ENCODE measurements at places on chromosomes 7 and 10.

GRCh38 chr7:148905093-148905666 lies 21.1 kb upstream of the EZH2 start:
- no peak for DNase-seq

- DNase-seq = no peak
Measured at GRCh38 chr7:98687111-98687751, 70.1 kb downstream of the NPTX2 start.

DNA sequence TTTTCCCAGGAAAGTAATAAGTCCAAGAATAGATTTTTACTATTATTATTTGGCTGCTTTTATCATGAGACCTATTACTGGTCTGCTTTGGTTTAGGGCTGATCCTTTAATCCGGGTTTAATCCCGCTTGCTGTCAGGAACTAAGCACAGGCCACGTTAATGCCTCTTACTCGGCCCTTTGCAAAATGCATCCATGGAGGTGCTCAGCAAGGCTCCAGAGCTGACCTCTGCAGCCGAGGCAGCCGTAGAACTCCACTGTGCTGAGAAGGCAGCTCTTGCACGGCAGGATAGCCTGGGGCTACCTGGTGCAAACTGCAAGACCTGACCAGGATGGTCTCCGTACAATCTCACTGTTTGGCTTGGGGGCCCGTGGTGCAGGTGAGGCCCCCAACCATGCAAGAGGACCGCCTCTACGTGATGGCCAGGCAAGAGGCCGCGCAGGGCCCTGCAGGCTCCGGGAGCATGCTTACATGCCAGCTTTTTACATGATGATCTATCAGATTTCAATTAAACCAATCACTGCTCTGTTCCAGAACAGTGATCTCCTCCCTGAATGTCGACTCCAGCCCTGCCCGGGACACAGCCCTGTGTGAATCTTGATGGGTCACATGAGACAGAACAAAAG lies 10.4 kb upstream of the CALML3 start:
- DNase-seq = no peak

- DNase-seq = no peak
Measured at GRCh38 chr10:86654411-86655172, at the start of gene OPN4. Gene OPN4, plus strand, starts transcription at chr10:86654547. Its CDS starts 237 bp downstream, at chr10:86654784.

DNA sequence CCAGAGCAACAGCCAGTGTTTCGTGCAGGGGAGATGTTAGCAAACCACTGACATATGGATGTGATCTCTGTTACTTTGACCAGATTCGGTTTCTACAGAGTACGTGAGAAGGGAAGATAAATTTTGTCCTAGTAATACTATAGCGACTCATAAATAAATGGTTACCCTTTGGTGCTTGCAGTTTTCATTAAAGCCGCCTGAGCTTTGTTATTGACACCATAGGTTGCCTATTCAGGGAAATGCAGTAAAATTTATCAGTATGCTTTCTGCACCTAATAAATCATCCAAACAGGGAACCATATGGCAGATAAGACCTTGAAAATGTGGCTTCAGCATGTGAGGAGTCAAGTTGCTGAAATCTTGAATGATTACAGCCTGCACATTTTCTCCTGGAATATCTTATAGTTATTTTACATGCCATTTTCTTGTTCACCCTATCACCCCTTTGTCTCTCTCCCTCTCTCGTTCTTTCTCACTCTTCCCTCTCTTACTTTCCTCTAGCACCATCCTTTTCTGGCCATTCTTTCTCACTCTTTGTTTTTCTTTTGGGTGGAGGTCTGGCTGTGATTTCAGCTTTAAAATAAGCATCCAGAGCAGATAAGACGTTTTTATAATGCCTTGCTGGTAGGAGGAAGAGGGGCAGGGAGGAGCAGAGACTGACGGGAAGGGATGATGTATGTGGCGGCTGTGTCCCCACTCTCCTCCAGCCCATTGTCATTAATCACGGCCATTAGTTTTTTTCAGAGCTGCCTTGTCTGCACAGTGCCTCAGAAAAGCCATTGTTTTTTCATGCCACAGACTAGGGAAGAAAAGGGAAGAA lies 182.5 kb downstream of the LRMDA start:
- no peak for DNase-seq

- no peak for DNase-seq
Measured at GRCh38 chr7:54811846-54812254, 52.8 kb upstream of the SEC61G start.

GRCh38 chr10:86068231-86069054 lies 298.2 kb downstream of the GRID1 start:
- DNase-seq = no peak

DNA sequence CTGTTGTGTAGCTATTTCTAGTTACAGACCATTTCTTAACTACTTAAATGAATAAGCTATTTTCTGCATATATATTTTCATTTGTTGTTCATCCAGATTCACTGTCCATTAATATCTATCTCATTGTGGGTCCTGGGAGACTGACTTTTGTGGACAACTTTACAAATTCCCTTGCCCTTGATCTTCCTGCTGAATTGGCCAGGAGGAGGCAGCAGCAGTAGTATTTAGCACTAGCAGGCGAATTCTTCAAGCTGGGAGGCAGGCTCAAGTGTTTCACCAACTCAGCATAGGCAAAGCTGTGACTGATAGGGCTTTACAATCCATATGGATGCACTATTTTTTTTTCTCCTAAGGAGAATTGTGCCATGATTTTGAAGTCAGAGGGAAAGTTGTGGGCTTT lies 461.0 kb upstream of the NRG3 start:
- DNase-seq = no peak

GRCh38 chr7:74464931-74465886 lies 11.5 kb downstream of the GTF2IRD1 start:
- no peak for DNase-seq

DNA sequence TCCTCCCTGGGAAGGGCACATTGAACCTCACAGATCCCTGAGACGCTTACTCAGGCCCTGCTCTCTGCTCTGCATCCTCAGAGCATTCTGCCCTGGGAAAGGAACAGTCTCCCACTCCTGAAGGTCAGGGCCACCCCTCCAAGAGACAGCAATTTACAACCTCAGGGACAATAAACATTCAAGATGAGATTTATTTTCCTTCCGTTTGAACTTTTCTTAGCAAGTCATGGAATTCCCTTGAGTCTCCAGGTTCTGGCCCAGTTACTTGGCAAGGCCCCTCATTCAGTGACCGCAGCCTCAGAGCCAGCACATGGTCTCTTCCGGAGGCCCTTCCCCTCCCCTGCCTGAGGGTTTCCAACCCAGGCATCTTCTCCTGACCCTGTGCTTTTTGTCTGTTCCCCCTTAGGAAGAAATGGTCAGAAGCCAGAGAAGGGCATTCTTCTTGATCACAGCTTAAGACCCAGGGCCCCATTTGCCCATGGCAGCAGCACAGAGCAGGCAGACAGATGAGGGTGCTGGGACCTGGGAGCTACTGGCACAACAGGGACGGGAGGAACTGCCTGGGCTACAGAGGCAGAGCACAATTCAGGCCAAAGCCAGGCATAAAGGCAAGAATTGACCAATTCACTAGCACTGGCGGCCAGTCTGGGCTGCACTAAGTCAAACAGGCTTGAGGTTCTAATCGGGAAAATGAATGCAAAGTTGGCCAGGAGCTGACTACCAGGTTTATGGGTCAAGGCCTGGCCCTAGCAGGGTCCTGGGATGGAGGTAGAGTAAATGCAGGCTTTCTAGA lies 56.7 kb downstream of the VSTM4 start:
- no peak for DNase-seq

GRCh38 chr7:55873765-55874164 lies 11.2 kb upstream of the SEPTIN14 start:
- DNase-seq = no peak

DNA sequence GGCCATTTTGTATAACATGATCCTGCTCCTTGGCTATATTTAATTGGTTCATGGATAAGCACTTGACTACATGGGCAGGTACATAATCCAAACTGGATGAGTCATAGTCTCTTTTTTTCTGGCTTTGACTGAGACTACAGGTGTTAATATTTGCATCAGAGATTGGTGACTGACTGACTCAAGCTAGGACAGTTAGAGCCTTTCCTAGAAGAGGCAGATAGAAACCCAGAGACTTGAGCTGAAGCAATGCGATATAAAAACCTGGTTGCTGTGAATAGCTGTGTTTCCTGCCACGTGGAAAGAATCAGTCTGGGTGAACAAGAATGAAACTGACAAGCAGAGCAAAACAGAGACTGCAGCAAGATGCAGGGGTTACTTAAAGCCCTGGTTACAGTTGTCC lies 81.0 kb downstream of the SAMD9 start:
- DNase-seq = no peak

DNA sequence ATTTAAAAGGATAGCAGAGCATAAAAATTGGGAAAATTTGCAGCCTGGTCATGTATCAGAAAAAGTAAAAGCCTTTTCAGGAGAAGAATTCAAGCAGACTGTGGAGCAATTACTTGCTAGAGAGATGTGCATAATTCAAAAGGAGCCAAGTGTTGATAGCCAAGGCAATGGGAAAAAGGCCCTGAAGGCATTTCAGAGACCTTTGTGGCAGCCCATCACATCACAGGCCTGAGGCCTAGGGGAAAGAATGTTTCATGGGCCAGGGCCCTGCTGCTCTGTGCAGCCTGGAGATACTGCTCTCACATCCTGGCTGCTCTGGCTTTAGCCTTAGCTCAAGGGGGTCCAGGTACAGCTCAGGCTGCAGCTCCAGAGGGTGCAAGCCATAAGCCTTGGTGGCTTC lies 152.9 kb downstream of the MAGI2 start:
- no peak for DNase-seq

- no peak for DNase-seq
Measured at GRCh38 chr7:149853157-149853556, 15.0 kb downstream of the ZNF862 start.

DNA sequence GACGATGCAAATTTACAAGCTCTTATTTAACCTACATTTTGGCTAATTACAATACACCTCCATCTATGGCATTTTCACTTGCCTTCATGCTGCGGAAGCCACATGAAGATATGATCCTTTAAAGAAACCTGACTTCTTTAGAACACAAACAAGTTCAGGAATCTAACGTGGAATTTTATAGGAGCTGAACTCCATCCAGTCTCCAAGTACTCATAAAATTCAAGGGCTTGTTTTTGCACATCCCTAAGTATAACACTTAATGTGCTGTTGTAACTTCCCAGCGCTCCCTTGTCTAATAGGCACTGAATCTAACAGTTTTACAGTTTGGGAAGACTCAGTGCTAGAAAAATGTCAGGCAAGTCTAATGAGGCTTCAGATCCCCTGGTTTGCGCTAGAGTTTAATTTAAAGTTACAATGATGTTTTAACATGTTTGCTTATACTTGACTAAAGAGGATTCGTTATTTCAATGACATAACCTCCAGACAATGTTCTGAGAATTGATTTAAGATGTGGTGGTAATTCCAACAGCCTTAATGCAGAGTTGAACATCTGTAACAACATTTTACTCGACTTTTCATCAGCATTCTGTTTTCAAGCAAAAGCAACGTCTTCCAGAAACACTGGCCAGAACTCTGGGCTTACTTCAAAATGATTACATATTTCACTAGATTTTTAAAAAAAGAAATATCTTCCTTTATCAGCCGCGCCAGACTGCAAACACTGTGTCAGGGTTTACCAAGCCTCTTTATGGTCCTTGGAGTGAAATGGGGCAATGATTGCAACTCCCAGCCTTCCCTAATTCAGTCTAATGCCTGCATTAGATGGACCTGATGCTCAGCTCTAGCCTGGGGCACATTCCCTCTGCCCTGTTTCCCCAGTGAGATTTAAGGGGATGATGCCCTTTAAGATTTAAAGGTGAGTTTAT lies 664.3 kb downstream of the KCNMA1 start:
- no peak for DNase-seq

GRCh38 chr7:19116121-19117090 lies 1.0 kb downstream of the TWIST1 start:
- DNase-seq = no peak

GRCh38 chr10:79143879-79144278 lies 75.1 kb downstream of the ZMIZ1 start:
- DNase-seq = no peak

DNA sequence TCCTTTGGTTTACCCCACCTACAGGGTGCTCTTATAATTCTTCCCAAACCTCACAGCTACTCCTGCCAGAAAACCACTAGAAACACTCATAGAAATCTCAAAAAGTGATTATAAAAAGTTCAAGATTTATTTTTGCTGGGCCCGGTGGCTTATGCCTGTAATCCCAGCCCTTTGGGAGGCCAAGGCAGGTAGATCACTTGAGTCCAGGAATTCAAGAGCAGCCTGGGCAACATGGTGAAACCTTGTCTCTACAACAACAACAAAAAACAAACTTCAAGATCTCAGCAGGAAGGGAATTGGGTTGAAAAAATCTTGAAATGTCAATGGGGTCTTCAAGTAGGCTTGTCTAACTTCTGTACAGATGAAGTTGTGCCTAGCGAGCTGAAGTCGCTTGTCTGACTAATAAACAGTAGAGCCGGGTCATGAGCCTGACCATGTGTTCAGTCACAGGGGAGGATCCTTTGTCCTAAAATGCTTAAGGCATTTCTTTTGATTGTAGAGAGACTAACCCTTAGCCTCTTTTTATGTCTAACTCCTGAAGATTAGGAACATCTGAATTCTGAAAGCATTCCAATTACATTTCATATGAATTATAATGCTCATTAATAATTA lies 124.6 kb downstream of the NOC3L start:
- no peak for DNase-seq

- DNase-seq = no peak
Measured at GRCh38 chr7:157769526-157770215, 432.9 kb downstream of the DNAJB6 start.

All from amniotic stem cell (primary cell).